COR-L47 (cell line): ENCODE measurements at places on chromosomes 16 and 17.

DNA sequence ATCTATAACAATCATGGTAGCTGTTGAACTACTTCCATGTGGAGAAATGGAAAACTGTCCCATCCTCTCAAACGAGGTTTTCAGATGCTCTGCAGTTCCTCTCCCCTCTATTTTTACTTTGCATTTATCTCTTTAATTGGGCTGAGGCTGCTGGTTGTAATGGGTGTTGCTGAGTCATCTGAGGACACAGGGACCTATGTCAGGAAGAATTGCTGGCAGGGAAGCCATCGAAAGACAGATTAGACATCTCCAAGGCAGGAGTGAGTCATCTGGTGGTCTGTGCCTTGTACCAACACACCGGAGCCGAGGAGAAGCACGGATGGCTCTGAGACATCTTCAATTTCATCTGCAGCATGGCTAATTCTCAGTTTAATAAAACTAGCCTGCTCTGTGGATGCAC is 394.5 kb downstream of the GRIN2A start:
- DNase-seq, result no peak

DNA sequence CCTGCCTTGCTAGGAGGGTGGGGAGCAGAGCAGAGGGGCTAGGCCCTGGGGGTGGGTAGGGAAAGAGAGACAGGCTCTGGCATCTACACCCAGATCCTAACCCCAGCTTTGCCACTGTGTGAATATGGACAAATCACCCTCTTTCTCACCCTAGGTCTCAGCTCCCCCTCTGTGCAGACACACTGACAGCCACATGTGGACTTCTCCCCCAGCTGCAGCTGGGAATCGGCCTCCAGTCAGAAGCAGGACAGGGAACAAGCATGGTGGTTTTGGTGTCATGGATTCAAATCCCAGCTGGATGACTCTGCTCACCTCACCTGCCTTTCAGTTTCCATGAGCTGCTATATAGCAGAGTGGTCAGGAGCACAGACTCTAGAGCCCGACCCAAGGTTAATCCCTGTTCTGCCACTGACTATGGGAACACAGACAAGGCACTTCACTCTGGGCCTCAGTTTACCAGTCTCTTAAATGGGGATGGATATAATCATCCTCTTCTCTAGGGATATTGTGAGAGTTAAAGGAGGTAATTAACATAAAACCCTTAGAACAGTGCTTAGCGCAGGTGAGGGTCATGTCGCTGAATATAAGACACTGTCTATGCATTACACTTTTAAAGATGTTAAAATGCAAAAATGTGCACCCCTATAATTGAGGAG is 26.2 kb upstream of the MAP3K14 start:
- no peak for DNase-seq

GRCh38 chr17:413706-414380 is 61.2 kb upstream of the RPH3AL start:
- DNase-seq, result no peak

GRCh38 chr16:30934827-30935557 is 11.6 kb downstream of the FBXL19 start:
- DNase-seq, result no peak

GRCh38 chr16:85810097-85810741 is 10.7 kb downstream of the COX4I1 start:
- no peak for DNase-seq

DNA sequence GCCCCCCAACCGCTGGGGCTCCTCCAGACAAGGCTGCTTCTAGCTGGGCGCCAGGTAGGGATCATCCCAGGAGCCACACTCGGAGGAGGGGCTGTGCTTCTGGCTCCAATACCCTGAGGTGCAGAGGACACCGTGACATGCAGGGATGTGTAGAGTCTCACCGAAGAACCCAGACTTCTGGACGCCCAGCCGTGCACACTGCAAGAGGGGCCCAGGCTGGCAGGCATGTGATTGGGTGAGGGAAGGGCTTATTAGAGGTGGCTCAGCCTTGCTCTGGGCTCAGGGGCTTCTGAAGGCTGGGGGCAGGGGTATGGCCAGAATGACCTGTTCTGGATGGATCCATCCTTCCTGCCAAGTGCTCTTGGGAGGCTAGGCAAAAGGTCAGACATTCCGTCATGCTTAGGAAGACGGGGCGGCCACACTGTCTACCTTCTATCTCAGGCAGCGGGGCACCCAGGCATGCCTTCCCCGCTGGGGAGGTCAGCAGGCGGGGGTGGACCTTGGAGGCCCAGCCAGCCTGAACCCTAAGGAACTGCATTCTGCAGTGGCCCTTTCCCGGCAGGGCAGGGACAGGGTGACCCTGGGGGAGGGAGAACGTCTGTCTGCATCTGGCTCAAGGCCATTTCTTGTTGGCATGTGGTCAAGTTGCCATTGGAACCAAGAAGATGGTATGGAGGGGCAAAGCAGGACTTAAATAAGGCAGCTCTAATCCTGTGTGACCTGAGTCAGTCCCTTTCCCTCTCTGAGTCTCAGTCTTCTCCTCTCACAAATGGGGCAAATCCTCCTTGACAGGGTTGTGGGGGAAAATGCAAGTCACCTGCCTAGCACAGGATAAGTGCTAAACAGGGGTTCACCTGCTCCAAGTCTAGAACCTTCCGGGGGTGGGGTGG is 5.8 kb upstream of the ADGRG1 start:
- DNase-seq, result no peak

GRCh38 chr16:3536271-3536731 is 35.5 kb downstream of the CLUAP1 start:
- DNase-seq, result no peak

DNA sequence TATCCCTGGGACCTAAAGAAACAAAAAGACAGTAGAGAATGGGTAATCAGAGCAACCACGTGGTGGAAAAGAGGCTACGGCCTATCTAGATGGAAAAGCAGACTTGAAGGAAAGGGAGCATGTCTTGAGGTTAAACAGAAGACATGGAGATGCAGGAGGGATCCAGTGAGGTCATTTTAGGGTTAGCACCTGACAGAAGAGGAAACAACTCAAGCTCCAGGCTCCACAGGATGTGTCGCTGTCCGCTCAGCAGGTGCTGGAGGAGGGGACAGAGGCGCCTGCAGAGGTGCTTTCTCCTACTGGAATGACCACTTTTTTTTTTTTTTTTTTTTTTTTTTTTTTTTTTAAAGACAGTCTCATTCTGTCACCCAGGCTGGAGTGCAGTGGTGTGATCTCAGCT is 47.5 kb upstream of the CLEC3A start:
- DNase-seq, result no peak

- DNase-seq, result no peak
Observed at GRCh38 chr16:53156516-53156915, 101.7 kb downstream of the CHD9 start.

DNA sequence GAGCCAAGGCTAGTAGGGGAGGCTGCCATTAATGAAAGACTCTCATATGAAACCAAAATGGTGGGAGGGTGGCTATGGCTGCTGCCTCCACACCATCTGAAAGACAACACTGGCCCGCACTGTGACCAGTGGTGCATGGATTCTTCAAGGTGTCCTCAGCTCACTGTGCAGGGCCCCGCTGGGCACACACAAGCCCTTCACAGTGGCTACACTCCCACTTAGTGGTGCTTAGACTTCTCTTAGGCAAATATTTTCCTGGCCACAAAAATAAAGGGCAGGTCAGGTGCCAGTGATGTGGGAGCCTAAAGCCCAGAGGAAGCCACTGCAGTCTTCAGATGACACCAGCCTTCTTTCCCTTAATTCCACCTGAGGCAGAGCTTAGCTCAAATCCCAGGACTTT is 38.1 kb upstream of the IRX3 start:
- no peak for DNase-seq

- no peak for DNase-seq
Observed at GRCh38 chr16:66899945-66900710, 18.6 kb downstream of the CDH16 start.

GRCh38 chr17:8994319-8994718 is 27.0 kb upstream of the NTN1 start:
- no peak for DNase-seq

DNA sequence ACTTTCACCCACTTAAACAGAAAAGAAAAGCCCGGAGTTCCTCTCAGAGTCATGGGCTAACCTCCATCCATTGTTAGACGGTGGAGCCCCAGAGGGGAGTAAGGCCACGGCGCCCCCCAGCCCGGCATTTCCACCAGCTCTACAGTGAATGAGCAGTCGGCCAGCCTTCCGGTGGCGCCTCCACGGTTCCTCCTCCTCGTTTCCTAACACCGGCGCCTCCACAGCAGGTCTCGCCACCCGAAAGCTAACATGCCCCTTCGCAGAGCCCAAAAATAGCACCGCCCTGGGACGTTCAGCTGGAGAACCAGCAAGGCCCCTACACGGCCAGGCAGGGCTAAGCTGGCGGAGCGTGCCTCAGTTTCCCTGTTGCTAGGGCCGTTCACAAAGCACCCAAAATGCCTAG is 858 bp downstream of the MMD start:
- no peak for DNase-seq

GRCh38 chr16:23410176-23410575 is 42.8 kb downstream of the COG7 start:
- DNase-seq, result no peak

DNA sequence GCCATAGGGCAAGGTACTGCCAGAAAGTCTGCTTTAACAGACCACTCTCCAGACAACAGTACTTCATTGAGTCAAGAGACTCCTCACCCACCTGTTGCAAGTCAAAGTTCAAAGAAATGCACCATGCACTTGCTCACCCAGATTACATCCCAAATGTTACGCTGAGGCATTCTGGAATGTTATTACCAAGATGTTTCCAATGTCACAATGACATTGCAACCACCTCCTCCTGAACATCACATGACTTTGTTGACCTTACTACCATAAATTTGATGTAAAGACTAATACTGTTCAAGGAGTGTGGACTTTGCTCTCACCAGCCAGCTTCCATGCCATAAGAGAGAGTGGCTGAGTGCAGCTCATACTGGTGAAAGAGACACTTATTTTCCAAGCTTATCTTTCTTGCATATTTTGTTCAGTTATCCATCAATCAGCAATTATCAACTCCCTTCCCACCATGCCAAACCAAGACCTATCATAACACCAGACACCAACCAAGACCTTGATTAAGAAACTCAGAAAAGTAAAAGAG is 58.5 kb upstream of the BCAR1 start:
- no peak for DNase-seq

DNA sequence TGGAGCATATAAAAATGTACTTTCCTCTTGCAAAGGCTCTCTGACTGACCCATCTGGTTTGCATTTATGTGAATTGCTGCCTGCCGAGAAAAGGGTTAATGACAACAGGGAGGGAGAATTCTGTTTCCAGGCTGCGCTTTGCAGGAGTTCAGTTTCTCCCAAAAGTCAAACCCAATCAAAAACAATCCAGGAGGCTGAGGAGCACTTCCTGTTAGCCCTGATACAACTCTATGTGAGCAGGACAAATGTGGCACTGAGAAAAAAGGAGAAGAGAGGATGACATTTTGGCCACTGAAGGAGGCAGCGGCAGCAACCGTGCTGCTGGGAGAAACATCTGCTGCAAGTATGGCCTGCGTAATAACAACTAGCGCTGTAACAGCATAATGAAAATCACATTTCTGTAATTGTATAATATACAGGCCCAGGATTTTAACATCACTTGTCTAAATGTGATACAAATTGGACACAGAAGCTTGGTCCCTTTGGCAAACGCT is 26.8 kb upstream of the ELAC2 start:
- DNase-seq, result no peak

DNA sequence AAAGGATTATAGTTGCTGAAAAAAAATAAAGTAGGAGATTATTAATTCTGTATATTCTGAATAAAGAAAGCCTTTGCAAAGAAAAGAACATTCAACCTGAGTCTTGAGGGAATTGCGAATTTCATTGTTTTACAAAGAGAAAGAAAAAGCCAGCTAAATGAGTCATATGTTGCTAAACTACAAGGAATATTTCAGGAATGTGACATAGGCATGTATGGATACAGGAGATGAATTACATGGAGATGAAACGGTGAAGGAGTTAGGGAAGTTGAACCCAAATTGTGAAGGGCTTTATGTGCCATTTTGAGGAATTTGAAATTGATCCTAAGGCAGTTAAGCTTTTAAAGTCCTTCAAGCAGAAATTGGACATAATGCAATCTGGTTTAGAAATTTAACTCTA is 177.3 kb upstream of the RBL2 start:
- DNase-seq, result no peak

DNA sequence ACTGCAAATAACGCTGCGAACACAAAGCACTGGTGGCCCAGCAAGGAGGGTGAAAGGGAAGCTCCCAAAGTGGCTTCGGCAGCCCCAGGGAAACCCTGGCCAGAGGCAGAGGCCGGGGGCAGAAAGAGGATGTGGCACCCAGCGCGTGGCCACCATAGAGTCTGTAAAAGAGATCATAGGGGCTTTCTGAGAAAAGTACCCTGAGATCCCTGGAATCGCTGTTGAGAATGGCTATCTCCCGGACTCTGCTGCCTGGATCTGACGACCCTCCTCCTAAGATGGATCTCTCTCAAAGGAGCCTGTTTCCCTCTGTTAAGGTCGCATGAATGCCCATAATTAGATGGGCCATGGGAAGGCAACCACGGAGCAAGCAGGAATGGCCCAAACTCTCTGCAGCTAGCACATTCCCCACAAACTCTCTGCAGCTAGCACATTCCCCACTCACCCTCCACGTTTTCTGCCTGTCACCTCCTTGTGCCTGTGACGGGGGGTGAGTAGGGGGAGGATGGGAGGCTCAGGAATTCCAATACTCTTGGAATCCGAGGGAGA is 364.4 kb downstream of the XYLT1 start:
- DNase-seq, result no peak

GRCh38 chr16:67504031-67505021 is 21.0 kb upstream of the AGRP start:
- DNase-seq, result no peak

- no peak for DNase-seq
Observed at GRCh38 chr16:82860071-82860470, 233.3 kb downstream of the CDH13 start.

- DNase-seq, result no peak
Observed at GRCh38 chr17:76530095-76530723, 7.3 kb downstream of the CYGB start.

- no peak for DNase-seq
Observed at GRCh38 chr16:78216166-78216745, 116.8 kb downstream of the WWOX start.

DNA sequence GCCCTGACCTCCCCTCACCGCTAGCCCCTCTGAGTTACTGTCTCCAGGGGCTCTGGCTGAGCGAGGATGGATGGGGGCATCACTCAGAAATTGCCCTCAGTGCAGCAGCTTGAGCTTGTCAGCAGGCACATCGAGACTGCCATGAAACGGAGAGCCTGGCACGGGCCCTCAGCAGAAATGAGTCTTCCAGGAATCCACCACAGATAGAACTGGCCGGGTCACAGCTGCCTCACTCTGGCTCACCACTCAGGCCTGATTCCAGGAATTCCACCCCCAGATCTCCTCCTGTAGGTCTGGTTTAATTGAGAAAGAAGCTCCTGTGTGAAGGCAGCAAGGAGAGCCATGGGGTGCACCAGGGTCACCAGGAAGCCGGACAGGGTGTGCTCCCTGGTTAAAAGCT is 85.5 kb downstream of the GSG1L start:
- no peak for DNase-seq

- peak; percentile 92 for DNase-seq
Observed at GRCh38 chr17:50953831-50954601, 87.9 kb upstream of the TOB1 start.

- no peak for DNase-seq
Observed at GRCh38 chr17:76329664-76330063, 21.6 kb upstream of the QRICH2 start.

- no peak for DNase-seq
Observed at GRCh38 chr17:64277831-64278562, 14.9 kb upstream of the TEX2 start.
